ENCODE measurements at places on chromosomes 4 and X. TPM values are rescaled to one million over a fixed set of nuclear protein-coding genes. Genes with fewer than 3 reads are reported as not detected.

The SGMS2 gene
- total RNA-seq = 85.3 TPM

The CYTL1 gene
- not detected for total RNA-seq

The F11 gene
- not detected for total RNA-seq

The SLC25A53 gene
- 3.2 TPM for total RNA-seq

The WDR13 gene
- total RNA-seq = 134 TPM

- peak; percentile 24 for DNase-seq
Observed at GRCh38 chr4:164396439-164396838, 357.5 kb upstream of the SMIM31 start.

- DNase-seq = no peak
Observed at GRCh38 chr4:120613778-120614177, 308.7 kb downstream of the PRDM5 start.

DNA sequence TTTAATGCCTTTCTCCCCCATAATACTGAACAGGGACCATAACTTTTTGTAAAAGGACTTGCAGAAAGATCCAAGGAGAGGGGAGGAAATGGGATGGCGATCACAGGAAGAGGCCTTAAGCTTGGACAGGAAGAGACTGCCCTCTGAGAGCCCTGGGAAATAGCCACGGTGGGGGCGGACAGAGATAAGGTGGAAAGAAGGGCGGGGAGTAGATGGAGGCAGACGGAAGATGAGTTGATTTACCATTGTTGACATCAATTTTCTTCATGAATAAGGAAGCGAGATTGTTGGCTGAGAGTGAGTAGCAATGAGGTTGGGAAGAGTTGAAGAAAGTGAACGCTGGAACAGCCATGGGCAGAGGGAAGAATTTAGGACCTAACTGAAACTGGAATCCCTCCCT, 63.4 kb downstream of the RASGEF1B start:
- no peak for DNase-seq

DNA sequence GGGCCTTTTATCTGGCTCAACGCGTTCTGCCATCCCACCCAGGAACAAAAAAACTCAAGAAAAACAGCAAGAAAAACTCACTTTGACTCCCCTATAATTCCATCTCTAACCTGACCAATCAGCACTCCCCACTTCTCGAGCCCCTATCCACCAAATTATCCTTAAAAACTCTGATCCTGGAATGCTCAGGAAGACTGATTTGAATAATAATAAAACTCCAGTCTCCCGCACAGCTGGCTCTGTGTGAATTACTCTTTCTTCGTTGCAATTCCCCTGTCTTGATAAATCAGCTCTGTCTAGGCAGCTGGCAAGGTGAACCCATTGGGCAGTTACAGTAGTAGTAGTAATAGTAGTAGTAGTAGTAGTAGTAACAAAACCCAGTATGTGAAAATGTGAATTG, 165.7 kb upstream of the CASK start:
- no peak for DNase-seq

DNA sequence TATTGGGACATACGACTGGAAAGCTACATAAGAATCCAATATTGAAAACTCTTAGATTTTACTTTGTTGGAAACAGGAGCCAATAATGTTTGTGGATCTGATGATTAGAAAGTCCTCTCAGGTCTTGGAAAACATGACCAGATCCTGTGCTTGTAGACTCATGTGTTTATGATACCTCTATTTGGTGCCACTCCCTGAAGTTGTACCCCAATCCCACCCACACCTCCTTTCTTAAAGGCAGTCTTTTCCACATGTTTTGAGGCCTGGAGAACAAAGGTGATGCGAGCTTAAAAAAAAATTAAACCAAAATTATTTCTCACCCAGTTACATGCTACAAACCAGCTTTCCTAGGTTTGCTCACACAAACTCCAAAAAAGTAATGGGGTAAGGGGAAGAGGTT, 262.7 kb downstream of the PTTG2 start:
- no peak for DNase-seq

DNA sequence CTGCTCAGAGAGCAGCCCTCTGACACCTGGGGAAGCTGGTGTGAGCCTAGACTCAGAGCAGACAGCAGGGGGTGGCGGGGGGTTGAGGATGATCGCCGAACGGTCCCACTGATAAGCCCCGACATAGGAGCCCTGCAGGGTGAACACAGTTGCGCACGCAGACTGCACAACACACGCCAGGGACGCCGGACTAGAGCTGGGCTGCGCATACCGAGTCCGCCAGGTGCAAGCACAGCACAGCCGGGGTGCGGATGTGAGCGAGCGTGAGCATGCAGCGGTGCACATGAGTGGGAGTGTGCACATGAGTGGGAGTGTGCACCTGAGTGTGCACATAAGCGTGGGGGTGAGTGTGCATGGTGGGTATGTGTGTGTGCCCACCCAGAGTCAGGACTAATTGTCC, 36.7 kb downstream of the FAM53A start:
- no peak for DNase-seq

- peak; percentile 50 for DNase-seq
Observed at GRCh38 chr4:68581383-68582338, 5.5 kb upstream of the UGT2B17 start.

DNA sequence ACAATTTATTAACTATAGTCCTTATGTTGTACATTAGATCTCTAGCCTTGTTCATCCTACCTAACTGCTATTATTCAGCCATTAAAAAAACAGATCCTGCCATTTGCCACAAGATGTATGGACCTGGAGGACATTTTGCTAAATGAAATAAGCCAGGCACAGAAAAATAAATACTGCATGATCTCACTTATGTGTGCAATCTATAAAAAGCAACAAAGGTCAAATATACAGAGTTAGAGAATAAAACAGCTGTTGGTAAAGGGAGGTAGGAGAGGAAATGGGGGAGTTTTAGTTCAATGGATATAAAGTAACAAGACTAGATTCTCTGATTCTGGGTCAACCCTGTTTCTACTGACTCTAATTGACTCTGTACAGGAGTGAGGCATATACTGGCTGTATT, 103.3 kb upstream of the FAM9C start:
- DNase-seq = no peak

DNA sequence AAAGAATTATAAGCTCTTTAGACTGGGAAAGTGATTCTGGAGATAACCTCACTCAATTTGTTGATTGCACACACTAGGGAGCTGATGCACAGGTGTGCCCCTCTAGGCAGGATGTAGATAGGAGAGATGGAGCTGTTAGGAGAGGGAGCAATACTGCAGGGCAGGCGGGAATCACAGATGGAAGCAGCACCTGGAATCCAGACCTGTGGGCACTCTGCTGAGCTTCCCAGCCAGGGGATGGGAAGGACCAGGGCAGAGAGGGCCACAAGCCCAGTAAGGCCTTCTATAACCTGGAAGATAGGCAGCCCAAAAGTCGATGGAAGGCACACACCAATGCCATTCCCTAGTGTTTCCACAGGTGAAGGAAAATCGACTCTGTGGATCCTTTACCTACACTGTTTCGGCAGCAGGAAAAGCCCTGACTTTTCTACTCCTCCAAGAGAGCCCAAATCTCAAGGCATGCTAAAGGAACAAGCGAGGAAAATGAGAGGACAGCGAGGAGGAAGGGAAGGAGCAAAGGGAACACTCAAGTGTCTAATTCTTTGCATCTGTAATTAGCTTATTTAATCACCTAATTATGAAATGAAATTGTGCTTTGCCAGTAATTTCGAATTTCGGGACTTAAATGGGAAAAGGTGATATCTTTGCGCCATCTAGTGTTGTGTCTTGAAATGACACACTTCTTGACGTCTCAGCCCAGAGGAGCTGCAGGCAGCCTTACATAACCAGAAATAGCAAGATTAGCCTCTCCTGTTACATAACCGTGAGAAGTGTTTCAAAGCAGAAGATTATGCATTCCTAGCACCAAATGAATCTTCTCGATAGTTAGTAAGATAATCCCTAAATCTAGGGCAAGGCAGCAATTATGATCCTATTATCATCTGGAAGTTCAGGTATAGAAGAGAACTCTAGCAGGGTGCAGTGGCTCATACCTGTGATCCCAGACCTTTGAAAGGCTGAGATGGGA, 31.0 kb upstream of the TLR3 start:
- DNase-seq = peak; percentile 79

DNA sequence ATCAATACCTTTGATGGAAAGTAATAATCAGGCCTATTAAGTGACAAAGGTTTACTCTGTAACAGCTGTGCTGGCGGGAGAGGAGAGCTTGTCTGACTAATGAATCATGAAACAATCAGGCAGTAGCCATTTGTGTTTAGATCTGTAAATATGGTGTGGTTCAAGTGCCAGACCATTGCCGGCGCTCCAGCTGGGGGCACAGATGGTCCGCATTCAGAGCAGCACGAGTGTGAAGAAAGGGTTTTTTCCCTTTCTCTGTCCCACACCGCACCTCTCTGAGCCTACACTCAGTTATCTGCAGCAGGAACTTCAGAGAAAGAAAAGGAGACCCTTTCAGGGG, 111.3 kb upstream of the PAQR3 start:
- DNase-seq = no peak

DNA sequence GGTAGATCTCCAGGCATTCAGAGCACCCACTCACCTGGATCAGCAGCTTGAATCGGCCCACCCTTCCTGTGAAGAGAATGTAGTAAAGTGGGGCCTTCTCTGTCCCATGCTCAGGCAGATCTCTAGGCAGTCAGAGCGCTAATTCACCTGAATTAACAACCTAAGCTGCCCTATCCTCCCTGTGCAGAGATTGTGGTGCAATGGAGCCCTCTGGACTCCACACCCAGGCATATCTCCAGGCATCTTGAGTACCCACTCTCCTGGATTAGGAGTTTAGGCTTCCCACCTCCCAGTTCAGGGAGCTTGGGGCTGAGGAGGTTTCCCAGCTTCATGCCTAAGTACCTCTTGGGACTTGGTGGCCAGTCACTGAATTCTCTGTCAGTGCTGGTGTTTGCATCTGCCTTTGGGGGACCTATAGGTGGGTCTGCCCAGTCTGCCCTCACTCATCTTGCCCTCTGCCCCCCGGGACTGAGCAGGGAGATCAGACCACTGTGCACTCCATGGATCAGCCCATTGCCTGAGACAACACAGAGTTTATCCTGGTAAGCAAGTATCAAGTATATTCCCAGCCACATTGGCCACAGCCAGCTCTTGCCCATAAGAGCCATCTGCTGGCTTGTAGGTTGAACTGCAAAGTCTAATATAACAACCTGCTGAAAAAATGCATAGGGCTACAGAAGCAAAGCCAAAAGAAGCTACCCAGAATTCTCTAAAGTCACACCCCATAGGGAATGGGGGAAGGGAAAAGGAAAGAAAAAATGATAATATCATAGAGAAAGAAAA, 372.9 kb downstream of the KLHL13 start:
- peak; percentile 30 for DNase-seq

DNA sequence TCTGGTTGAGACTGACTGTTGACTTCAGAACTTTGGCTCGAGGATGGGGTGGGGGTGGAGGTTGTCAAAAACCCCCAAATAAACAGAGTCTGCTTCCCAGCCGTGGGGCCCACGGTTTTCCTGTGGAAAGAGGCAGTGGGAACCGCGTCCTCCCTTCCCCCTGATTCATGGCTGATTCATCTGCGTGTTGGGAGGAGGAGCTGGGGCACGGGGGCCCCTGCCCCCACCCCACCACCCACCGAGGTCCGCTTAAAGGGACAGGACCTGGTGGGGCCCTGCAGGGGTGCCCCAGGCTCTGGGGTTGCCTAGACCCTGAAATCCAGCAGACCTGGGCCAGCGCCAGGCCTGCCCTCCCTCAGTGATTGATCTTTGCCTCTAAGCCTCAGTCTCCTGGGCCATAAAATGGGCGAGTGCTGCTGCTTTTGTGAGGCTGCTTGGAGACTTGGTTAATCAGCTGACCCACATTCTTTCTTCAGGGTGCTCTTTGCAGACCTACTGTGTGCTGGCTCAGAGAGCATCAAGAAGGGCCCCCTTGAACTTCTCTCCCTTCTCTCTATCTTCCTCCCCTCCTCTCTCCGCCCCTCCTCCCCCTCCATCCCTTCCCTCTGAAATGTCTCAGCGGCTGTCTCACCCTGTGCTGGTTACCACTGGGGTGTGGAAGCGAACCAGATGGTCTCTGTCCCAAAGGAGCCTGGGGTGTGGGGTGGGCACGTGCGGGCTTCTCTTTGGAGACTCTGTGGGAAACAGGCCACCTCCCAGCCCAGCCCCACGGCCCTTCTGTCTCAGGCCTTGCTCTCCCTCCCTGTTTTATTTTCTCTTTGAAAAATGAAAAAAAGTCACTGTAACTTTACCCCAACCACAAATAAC, 9.1 kb downstream of the HTRA3 start:
- DNase-seq = peak; percentile 55

DNA sequence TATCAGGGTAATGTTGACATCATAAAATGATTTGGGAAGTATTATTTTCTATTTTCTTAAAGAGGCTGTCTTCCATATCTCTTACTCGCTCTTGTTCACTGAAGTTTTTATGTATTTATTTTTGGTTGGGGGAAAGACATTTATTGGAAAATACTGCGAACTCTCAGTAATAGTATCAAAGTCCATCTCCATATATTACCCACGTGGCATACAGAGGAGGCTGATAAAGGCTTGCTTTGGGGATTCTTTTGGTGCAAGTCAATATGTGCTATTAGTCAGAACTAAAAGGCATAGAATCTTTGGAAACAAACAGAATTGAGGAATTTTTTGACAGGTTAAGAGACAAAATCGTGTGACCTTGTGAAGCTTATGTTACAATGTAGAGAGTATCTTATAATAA, 101.3 kb downstream of the NYX start:
- DNase-seq = no peak

DNA sequence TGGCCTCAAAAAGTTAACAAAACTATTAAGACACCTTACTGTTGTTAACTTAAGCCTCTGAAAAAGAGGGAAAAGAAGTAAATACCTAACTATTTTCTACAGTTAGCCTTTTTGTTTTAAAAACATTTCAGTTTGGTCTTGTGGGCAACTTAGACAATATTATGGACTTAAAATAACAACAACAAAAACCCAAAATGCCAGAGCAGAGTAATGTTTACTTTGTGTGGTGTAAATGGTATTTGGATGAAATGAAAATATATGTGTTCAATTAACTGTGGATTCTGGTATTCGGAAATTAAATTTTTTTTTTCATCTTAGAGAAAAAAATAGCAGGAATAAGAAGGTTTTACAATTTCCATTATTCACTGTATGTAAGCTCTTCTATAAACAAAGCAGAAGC, 79.6 kb upstream of the NPNT start:
- DNase-seq = no peak

- no peak for DNase-seq
Observed at GRCh38 chrX:39857780-39858179, 240.0 kb downstream of the BCOR start.

- peak; percentile 47 for DNase-seq
Observed at GRCh38 chrX:21745756-21746155, 12.2 kb downstream of the SMPX start.
